ENCODE measurements at places on chromosomes 7 and 10.

DNA sequence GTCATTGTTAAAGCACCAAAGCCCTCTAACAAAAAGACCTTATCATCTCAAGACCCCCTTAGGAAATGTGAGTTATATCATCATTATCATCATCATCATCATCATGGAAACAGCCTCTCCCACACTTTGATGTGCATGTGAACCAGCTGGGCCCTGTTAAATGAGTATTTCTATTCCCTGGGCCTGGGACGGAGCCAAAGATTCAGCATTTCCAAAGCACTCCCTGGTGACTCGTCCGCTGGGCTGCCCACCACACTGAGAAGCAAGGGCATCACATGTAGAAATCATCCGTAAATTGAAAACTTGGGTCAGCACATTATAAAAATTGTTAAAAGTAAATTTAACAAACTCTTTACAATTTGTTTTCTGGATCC lies 88.6 kb downstream of the PTPRN2 start:
- DNase-seq, result no peak

DNA sequence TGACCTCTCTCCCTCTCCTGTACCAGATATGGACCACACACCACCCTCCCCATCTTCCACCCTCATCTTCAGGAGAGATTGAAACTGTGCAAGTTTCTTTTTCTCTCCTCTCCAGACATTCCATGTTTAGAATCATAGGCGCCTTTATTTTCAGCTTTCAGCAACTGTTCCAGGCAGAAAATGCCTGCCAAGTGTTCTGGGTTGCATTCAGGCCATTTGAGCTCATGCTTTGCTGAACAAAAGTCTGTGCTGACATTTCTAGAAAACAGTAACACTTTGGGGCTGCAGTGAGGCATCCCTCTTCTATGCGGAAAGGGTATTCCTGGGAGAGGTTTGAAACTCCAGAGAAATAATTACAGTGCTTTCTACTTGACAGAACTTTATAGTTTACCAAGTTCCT lies 361.7 kb downstream of the GPAM start:
- DNase-seq, result no peak

DNA sequence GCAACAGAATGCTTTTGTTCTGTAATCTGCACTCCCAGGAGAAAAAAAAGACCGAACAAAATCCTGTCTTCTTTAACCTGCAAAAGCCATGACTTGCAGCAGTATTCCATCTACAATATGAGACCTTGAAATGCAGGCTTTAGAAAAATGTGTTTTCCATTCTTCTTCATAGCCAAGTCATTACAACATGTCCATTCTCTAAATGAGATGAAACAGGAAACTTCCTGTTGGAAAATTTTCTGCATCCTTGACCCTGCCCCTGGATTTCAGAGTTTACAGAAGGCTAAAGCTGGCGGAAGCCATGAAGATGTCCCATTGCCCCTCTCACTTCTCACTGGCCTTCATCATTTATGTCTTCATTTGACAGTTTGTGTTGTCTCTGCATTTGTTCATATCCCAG lies 546.4 kb downstream of the TNS3 start:
- no peak for DNase-seq

DNA sequence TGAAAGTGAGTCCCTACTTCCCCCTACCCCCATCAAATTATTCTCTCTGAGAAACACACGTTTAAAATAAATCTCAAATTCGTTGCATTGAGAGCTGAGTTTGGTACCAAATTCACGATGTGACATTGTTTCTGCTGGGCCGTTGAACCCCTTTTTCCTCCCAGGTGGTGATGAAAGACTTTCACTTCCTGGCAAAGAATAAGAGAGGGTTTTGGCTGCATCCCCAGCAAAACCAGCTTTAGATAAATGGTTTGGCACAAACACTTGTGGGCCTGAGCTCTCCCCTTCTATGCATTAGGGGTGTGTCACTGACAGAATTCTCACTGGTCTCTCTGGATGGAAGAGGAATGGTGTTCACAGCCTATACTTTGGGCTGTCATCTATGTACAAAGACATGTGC lies 8.8 kb upstream of the DNTT start:
- DNase-seq, result no peak

GRCh38 chr10:44467900-44468299 lies 83.0 kb upstream of the CXCL12 start:
- DNase-seq, result no peak

- DNase-seq, result no peak
These were observed 19.5 kb upstream of the PNLIP start for GRCh38 chr10:116526219-116526618.

DNA sequence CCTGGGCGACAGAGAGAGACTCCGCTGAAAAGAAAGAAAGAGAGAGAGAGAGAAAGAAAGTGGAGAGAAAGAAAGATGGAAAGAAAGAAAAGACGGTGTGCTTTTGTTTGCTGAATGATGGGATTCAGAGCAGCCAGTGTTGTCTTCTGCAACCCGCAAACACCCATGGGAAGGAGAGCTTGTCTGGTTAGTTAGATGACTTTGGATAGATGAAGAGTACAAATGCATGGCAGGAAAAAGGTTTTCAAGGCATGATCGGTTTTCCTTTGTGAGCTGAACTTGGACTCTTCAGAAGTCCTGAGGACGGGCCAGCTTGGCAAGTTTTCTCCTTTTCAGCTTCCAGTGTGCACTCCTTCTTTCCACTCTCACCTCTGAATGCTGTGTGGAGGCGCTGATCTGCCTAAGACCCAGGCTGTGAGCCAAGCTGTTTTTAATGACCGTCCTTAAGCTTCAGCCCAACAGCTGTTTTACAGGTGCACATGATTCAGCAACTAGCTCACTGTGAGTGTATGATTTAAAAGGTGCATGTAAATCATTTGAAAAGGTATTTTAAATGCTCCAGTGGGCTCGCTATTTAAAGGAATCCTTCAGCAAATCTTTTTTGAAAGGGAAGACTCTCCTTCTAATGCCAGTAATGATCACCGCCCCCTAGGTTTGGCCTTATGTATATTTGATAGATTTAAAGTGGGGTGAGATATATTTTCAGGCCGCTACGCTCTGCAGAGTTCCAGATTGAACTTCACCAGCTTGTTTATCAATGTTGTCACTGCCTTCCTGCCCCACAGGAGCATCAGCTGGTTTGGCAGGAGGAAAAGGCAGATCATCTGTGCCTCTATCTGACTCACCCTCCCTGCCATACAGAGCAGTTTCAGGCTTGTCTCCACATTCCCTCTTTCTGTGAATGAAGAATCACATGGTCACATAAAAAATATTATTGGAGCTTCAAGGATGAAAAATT lies 115.0 kb downstream of the PLXDC2 start:
- no peak for DNase-seq

- no peak for DNase-seq
These were observed 43.1 kb upstream of the CHCHD3 start for GRCh38 chr7:133124974-133125373.

- DNase-seq, result no peak
These were observed at the start of gene CRTAC1 for GRCh38 chr10:98030093-98030821. TSS of gene CRTAC1 (minus strand) at chr10:98030621. CDS start at chr10:98030472, 149 bp downstream.

GRCh38 chr10:72334825-72335393 lies 19.8 kb downstream of the DNAJB12 start:
- DNase-seq, result no peak

DNA sequence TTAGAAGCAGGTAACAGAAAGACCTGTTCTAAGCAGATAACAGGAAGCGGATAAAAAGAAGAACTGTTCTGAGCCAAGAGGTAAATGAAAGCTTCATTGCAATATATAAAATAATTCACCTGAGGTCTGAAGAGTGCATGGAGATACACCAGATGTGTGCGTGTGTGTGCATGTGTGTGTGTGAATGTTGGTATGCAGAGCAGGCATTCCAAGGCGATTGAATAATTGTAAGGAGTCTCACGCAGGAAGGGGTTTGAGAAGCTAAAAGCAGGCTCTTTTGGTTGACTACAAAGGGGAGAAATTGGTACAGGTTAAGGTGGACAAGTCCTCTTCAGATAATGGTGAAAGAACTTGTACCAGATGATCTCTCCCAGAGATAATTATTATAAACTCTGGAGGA lies 450.6 kb downstream of the DNAJB9 start:
- DNase-seq, result no peak

DNA sequence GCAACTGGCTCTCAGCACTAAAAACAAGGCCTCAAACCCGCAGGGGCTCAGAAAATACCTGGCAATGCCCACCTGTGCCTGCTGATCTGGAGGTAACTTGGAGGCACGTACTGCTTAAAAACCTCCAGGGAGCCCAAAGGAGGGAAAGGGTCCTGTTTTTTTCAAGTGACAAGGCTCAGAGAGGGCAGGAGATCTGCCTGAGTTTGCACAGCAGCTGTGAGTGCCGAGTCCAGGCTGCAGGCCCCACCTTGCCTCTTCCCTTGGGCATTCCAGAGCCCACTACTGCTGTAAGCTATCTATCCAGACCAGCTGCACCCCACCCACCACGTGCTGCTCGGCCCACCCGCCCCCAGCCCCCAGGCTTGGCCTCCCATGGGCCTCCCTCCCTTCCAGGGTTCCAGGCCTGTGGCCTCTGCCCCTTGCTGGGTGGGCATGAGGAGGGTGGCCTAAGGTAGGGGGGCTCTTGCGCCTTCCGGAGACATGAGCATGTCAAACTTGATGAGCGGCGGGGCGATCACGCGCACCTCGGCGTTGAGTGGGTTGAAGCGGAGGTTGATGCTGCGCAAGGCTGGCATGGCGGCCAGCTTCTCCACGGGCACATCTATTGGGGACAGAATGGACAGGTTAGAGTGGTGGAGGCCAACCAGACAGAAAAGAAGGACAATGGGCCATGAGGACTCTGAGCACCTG lies 17.2 kb upstream of the NPFFR1 start:
- no peak for DNase-seq

DNA sequence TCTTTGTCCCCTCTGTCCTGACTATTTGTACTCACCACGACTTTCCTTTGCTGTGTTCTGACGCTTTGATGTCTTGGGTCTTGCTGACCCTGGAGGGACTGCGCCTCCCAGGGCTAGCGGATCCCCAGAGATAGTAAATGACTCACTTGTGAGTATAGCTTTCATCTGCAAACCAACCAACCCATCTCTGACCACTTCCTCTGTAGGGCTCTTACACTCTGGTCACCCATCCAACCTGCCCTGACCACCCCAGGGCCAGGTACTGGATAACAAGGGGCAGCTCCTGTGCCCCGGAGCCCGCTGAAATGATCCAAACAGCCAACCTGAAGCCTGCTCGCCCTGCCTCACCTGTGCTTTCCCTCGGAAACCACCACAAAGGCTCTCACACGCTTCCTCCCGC lies 125.2 kb upstream of the CARD11 start:
- no peak for DNase-seq

- no peak for DNase-seq
These were observed 1634.5 kb upstream of the LRRTM3 start for GRCh38 chr10:65291286-65291685.

DNA sequence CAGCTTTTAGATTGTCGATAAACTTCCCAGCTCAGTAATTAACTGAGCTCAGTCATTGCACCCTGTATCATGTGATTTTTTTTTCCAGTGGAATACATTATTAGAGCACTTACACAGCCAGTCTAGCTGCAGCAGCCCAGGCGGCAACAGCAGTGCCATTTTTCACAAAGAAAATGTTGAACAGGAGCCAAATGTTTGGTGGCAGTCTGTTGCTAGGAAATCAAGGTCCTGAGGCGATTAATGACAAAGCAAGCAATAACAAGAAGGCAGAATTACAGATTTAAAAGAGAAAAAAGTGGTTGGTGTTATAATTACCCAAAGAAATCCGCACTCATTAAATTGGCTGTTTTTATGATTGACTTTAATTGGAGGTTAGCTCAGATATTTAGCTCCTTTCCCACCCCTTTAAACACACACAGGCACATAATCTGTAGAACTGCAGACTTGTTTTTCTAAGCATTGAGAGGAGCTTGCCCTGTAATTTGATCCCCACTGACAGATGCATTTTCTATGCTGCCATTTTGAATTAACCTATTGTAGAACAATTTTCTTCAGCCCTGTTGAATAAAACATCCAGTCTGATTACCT lies 267.4 kb downstream of the ADK start:
- no peak for DNase-seq

- DNase-seq, result no peak
These were observed 350.3 kb upstream of the POT1 start for GRCh38 chr7:125279961-125280360.

- DNase-seq, result no peak
These were observed 75.8 kb upstream of the NEBL start for GRCh38 chr10:20972925-20973324.

GRCh38 chr7:22633286-22633953 lies 93.6 kb upstream of the IL6 start:
- no peak for DNase-seq

DNA sequence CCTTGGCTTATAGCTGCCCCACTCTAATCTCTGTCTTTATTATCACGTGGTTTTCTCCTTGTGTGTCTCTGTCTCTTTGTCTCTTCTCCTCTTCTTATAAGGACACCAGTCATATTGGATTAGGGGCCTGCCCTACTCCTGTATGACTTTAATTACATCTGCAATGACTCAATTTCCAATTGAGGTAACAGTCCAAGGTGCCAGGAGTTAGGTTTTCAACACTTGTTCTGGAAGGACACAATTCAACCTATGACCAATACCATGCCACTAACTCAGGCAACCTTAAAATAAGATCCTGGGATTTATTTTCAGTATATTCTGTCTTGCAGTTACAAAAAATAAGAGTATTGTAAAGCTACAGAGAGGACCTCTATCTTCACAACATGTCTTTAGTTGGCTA lies 21.6 kb upstream of the MET start:
- DNase-seq, result no peak

- no peak for DNase-seq
These were observed 42.4 kb downstream of the TPST1 start for GRCh38 chr7:66247380-66248078.

GRCh38 chr7:7051206-7051877 lies 131.0 kb upstream of the C1GALT1 start:
- no peak for DNase-seq

DNA sequence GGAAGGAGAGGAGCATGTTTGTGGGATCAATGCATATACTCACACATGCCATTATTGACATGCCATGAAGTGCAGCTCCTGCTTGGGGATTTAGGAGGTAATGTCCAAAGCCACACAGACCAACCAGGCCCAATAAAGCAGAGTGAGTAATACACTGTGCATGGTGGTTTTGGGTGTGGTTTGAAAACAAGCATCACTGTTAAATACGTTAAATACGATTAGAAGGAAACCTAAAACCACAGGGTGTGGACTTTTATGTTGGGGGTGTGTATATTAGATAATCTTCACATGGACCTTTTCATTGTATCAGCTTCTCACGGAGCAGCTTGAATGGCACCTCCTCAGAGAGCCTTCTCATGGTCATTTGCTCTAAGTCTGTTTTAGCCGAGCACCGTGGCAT lies 10.4 kb upstream of the EIF3A start:
- DNase-seq, result no peak

GRCh38 chr7:79293655-79294142 lies 159.8 kb downstream of the MAGI2 start:
- DNase-seq, result no peak

GRCh38 chr10:25817200-25817599 lies 116.8 kb upstream of the MYO3A start:
- no peak for DNase-seq

GRCh38 chr7:98119256-98119918 lies 12.7 kb downstream of the LMTK2 start:
- no peak for DNase-seq
